Mesangial cell (primary cell): ENCODE measurements at places on chromosomes 5 and 9. TPM values are rescaled to one million over a fixed set of nuclear protein-coding genes. Genes with fewer than 3 reads are reported as not detected.

Gene SPINK13
- 0.25 TPM in 1 of 2 replicates, not detected in the other for total RNA-seq

Gene TUBB4B
- 179 and 1,107 TPM in 2 replicates for total RNA-seq

Gene PCDHB11
- 0.16 and 0.63 TPM in 2 replicates for total RNA-seq

Gene POU5F2
- 0.16 and 0.25 TPM in 2 replicates for total RNA-seq

Gene WHRN
- 2.8 and 8.7 TPM in 2 replicates for total RNA-seq
